CD4-positive, alpha-beta T cell treated with Interleukin-6 at 100 ng/mL for 8 hours (primary cell): ENCODE measurements at places on chromosomes 3 and 15.

- DNase-seq = no peak
These were observed 64.0 kb upstream of the CDAN1 start for GRCh38 chr15:42800731-42801474.

DNA sequence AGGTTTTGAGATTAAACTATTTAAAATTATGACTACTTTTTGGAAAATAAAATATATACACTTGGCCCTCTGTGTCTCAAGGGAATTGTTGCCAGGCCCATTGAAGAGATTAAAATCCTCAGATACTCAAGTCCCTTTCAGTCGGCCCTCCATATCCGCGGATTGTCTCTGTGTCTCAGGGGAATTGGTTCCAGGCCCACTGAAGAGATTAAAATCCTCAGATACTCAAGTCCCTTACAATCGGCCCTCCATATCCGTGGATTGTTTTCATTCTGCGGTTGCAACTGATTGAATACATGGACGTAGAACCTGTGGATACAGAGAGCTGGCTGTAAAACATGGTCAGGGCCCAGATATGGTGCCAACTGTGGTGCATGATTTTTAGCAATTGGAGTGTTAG lies 15.7 kb upstream of the LRCH3 start:
- DNase-seq = no peak

DNA sequence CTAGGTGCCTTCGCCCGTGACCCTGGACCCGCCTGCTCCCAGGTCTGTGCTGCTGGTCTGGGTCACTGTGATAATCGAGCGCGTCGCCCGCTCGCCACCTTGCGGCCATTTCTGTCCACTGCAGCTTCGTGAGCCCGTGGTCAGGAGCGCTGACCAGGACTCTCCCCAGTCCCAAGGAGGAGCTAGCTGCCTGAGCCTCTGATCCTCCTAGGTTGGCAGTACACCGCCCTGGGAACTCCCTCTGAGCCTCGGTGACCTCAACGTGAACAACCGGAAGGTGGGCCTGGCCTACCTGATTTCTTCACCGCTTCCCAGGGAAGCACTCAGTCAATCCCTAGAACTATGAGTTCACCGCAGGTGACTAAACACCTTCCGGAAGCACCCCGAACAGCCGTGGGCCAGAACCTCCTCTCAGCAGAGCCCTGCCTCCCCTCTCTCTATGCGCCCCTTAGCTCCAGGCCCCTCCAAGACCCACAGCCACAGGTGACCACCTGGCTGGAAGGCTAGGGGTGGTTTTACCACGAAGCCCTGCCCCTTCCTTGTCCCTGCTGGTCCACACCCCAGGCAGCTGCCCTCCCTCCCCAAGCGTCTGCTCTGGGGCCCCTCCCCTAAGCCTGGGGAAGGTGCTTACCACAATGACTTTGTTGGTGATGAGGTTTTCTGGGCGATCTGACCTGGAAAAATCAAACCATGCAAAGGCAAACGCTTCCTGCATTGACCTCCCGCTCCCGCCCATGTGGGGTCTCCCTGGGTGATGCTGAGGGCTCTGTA lies 9.7 kb downstream of the PLA2G4D start:
- DNase-seq = peak; percentile 27

DNA sequence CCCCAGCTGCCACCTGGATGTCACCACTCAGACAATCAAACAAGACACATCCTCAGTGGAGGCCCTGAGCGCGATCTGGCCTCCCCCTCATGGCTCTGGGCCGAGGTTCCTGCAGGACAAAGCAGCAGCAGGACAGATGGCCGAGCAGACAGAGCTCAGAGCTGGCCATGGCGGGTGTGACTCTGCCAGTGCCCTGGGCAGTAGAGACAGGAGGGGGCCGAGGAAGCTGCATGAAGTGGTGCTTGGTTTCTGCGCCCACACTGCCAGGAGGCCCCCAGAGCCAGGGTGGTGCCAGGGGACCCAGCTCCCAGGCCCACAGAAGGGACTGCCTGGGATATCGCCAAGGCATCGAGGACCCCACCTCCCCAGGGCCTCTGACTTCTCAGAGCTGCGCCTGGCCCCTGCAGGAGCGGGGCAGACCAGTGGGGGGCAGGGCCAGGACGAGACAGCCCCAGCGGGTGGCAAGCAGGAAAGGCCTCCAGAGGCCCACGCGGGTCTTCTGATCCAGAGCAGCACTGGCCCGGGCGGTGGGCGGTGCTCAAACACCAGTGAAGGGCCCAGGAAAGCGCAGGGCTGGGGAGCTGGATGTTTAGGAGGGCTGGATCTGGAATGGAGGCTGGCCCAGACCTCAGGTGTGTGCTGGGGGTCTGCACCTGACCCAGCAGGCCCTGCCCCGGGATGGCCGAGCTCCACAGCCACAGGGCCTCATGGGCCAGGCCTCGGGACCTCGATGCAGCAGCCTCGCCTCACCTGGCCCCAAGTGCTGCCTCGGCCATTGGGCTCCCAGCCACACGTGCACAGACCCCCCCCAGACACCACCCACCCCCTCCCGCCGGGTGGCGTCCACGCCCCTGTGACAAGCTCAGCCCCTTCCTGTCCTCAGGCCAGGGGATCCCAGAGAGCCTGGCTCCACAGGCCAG lies 76.0 kb downstream of the GOLGA8G start:
- no peak for DNase-seq

- no peak for DNase-seq
These were observed 88.1 kb downstream of the MECOM start for GRCh38 chr3:169575381-169575780.

GRCh38 chr15:93020976-93021772 lies 67.8 kb downstream of the RGMA start:
- no peak for DNase-seq

DNA sequence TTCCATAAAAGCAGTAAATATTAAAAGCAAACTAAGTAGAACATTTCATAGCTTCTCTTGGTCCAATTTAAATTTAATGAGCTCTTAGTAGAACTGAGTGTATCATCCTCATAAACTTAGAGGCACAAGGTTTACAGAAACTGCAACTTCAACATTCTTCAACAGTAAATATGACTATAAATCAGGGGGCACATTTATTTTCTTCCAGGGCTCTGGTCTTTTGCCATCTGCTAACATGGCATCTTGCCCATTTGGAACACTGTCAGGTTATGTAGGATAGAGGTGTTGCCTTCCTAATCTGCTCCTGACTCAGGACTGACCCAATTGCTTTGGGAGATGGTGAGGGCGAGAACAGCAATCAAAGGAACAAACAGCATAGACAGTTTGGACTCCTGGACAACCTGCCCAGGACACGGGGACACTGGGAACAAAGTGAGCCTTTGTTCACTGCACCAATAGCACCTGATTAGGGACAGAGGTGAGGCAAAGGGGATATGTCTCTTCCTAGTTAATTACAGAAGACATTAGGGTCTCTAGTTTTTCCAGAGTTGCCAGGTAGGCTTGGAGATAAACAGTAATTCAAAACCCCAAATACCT lies 610.2 kb upstream of the ROBO2 start:
- no peak for DNase-seq

- no peak for DNase-seq
These were observed 1.9 kb downstream of the CAMK2N2 start for GRCh38 chr3:184259396-184259877.

- no peak for DNase-seq
These were observed 71.5 kb downstream of the EFCAB12 start for GRCh38 chr3:129356756-129357425.

- no peak for DNase-seq
These were observed 62.5 kb upstream of the EPHB3 start for GRCh38 chr3:184498986-184499606.
